ENCODE measurements at places on chromosomes 3 and 15.
A peak's percentile ranks its signal among the peaks of the same experiment; 100 is the strongest.

- no peak for DNase-seq
Observed at GRCh38 chr3:47932421-47932820, 83.8 kb downstream of the MAP4 start.

- no peak for DNase-seq
Observed at GRCh38 chr3:101945980-101946379, 96.7 kb downstream of the NFKBIZ start.

DNA sequence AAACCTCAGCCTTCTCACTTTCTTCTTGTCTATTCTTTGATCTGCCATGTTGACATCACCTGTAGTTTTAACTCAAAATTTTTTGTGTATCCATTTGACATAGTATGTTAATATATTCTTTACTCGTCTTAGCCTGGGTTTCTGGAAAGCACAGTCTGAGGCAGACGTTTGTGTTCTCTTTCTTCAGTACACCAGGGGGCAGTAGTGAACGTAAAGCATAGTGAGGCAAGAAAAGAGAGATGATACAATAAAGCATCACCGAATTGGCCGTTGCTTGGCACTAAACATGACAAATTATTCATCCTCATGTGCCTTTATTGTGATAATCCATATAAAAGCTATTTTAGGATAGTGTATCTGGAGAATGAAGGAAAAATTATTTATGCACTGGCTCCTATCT lies 141.0 kb upstream of the MYRIP start:
- DNase-seq = peak; percentile 43

DNA sequence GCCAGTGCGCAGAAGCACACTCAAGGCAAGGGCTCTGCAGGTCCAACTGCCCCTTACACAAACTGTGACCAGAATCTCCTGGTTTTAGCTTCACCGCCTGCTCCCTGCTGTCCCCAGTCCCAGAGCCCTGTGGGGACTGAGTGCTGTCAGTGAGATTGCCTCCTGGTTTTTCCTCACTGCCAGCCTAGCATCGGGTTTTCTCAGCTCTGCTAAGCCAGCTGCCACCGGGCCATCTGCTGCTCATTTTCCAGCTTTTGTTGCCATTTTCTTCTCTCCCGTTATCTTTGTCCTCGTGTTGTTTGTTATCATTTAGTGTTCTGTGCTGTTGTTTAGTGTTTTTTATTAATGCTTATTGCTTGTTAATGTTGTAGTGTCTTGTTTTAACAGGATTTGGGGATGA lies 79.5 kb upstream of the BLM start:
- no peak for DNase-seq

- DNase-seq = no peak
Observed at GRCh38 chr3:47406762-47407149, 25.9 kb downstream of the PTPN23 start.

DNA sequence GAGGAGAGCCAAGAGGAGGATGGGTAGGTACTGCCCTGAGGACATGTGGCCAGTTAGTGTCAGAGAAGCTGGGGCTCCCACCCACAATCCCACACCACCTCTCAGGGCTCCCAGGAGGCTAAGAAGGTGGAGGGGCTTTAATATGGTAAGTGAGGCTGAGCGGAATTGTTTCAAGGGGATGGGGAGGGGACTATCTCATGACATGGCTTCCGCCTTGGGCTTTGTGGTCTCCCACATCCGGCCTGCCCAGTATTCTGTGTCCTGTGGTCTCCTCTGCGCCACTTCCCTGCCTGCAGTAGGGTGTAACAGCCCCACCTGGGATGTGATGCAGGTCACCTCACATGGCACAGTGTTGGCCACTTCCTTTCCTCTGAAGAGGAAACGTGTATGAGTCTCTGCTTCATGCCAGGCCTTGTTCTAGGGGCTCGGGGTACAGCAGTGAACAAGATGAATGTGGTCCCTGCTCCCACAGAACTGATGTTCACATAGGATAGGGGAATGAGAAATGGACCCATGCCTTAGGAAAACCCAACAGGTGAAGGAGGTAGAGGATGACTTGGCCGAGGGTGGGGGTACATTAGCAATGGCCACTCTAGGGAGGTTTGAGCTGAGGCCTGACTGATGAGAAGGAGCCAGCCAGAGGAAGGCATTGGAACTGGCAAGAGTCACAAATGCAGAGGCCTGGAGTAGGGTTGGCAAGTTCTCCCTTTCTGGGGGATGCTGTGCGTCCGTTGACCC lies 3.2 kb downstream of the NEIL1 start:
- DNase-seq = no peak

GRCh38 chr3:62919784-62920465 lies 44.7 kb upstream of the CADPS start:
- DNase-seq = no peak

DNA sequence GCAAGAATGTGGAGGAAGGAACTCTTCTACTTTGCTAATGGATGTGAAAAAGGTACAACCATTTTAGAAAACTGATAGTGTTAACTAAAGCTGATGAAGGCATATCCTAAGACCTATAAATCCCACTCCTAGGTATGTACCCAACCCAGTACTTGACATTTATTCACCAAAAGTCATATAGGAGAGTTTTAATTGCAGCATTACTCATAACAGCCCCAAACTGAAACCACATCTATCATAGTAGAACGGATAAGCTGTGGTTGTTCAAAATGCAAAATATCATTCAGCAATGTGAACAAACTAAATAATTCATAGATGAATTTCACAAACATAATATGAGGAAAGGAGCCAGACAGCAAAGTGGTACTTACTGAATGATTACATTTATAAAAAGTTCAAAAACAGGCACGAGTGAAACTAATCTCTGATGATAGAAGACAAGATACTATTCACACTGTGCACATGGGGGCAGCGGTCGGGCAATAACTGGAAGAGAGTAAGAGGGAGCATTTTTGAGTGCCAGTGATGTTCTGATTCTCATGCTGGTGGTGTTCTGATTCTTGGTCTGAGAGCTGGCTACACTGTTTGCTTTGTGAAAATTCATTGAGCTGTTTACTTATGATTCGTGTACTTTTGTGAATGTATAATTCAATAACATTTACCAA lies 34.3 kb downstream of the GOLIM4 start:
- no peak for DNase-seq

- no peak for DNase-seq
Observed at GRCh38 chr3:162538491-162538890, 1041.9 kb downstream of the OTOL1 start.

- DNase-seq = no peak
Observed at GRCh38 chr3:183968666-183969245, 48.9 kb downstream of the ABCC5 start.

DNA sequence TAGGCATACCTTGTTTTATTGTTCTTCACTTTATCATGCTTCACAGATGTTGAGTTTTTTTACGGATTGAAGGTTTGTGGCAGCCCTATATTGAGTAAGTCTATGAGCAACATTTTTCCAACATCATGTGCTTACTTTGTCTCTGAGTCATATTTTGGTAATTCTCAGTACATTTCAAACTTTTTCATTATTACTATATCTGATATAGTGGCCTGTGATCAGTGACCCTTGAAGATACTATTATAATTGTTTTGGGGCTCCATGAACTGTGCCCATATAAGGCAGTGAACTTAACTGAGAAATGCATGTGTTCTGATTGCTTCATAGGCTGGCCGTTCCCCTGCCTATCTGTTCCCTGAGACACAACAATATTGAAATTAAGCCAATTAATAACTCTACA lies 42.8 kb upstream of the NSMCE3 start:
- DNase-seq = no peak

- no peak for DNase-seq
Observed at GRCh38 chr3:197567904-197568681, 12.3 kb upstream of the BDH1 start.

DNA sequence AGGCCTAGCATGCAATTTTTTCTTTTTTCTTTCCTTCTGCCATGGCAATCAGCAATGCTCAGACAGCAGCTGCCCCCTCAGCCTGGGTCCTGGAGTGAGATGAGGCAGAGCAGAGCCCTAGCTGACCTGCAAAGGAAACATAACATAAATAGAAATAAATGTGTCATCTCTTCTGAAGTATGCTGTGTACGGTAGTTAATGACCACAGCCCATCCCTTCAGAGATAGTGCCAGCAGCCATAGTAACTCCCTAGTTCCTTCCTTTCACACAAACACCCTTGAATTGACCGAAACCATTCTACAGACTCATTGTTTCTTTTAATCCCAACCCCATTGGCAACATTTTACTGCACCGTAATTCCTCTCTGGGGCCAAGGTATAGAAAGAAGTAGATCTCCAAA lies 8.4 kb upstream of the CD47 start:
- no peak for DNase-seq

GRCh38 chr3:182793663-182794454 lies 555 bp downstream of the ATP11B start:
- no peak for DNase-seq

DNA sequence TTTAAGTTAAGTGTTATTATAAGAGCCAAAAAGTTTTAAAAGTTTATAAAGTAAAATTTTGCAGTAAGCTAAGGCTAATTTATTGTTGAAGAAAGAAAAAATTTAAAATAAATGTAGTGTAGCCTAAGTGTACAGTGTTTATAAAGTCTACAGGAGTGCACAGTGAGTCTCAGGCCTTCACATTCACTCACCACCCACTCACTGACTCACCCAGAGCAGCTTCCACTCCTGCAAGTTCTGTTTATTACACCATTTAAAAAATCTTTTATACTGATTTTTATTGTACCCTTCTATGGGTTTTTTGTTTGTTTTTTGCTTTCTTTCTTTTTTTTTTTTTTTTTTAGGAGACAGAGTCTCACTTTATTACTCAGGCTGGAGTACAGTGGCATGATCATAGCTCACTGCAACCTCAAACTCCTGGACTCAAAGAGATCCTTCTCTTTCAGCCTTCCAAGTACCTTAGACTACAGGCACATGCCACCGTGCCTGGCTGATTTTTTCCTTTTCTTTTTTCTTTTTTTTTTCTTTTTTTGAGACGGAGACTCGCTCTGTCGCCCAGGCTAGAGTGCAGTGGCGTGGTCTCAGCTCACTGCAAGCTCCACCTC lies 25.9 kb downstream of the CSTA start:
- no peak for DNase-seq

- no peak for DNase-seq
Observed at GRCh38 chr3:111803123-111803593, 55.9 kb upstream of the PHLDB2 start.

DNA sequence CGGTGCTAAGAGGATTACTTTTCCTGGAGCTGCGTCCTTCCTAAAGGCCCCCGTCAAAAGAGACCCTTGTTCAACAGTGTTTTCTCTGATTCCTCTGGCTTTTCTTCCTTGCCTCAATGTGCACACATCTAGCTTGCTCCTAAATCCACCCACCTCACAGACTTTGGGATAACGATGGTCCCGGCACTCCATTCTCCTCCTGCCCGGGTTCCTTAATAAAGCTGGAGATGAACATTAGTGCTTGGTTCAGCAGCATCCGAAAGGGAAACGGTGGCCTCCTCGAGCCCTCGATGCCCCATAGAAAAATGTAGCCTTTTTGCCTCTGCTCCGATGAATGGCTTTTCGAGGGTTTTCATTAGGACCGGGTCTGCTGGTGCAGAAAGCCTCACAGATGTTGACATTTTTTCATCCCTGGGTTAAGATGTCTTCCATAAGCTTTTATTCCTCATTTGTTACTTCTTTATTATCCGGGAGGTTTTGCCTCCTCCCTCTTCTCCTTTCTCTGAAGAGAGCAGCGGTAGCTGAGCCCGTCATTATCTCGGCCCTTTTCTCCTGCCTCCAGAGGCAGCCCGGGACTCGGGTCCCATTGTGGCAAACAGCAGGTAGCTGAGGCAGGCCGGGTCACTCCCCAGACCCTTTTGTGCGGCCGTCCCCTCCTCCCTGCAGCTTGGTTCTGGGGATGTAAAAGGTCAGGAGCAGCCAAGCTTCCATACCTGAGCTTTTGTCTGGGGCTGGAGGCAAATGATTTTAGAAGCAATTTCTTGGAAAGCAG lies 64.6 kb downstream of the CPN2 start:
- DNase-seq = no peak

- DNase-seq = no peak
Observed at GRCh38 chr15:90209591-90209990, 8.5 kb downstream of the SEMA4B start.

DNA sequence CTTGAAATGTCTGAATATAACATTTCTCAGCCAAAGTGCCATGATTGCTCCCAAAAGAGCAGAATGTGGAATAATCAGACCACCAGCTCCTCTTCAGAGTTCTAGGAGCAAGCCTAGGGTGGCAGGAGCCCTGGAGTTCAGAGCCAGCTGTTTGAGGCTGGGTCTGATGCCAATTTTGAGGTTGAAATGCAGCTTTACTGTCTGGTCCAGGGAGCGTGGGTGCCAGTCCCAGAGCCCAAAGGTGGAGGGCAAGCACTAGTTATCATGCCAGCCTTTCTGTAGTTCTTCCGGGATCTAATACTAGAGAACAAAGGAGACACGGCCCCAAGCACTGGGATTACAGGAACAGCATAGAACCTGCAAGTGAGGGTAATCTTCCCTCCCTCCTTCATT lies 69.3 kb downstream of the TNFAIP8L3 start:
- DNase-seq = no peak

DNA sequence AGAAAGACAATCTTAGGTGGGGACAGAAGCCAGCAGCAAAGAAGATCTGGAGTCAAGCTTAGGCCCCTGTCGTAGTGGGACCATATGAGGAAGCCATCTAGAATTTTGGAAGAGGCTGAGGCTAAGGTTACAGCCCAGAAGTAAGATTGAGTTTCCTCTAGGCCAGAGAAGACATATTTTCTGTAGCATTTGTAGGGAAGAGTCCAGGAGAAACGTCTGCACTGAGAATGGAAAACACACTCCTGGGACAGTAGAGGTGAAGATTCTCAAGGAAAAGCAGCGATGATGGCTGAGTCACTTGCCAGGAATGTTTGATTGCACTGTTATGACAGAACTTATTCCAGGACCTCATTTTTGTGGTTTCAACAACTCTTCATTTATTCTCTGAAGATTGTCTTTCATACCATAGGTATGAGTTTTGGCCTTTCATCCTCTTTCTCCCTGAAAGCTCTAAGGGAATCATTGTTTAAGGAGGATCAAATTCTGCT lies 107.2 kb downstream of the GTPBP8 start:
- no peak for DNase-seq

- no peak for DNase-seq
Observed at GRCh38 chr15:90038632-90039095, 37.5 kb downstream of the ZNF710 start.

DNA sequence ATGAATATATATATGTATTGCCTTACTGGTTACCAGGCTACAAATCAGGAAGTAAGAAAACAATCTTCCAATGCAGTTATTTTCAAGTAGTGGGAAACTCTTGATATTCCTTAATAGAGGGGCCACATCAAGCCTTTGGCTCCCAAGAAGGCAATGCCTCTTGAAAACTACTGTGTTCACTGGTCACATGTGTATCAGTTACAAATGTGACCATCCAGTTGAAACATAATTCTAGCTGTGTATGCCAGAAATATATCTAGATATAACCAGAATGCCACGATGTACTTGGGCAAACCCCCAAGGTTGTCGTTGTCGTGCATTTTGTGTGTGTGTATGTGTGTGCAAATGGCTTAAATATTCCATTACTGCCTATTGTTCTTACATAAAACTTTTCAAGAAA lies 200.8 kb downstream of the SUCLG2 start:
- DNase-seq = no peak

DNA sequence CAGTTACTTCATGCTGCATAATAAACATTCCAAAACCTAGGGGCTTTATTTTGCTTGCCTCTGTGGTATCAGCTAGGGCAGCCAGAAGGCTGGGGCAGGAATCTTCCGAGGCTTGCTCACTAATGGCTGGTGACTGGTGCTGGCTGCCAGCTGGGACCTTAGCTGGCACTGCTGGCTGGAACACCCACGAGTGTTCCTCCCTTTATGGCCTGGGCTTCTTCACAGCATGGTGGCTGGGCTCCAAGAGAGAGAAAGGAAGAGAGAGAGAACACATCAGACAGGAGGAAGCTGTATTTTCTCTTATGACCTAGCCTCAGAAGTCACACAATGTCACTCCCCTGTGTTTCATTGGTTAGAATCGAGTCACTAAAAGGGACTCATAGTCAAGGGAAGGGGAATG lies 23.9 kb upstream of the CDCP1 start:
- DNase-seq = no peak

All from NCI-H2029 treated with DMSO at 0.1 percent for 48 hours (cell line).